KG1 (cell line): ENCODE measurements at places on chromosomes 7 and 10.

- DNase-seq, result no peak
These were observed 101.5 kb downstream of the GFRA1 start for GRCh38 chr10:116171505-116171904.

DNA sequence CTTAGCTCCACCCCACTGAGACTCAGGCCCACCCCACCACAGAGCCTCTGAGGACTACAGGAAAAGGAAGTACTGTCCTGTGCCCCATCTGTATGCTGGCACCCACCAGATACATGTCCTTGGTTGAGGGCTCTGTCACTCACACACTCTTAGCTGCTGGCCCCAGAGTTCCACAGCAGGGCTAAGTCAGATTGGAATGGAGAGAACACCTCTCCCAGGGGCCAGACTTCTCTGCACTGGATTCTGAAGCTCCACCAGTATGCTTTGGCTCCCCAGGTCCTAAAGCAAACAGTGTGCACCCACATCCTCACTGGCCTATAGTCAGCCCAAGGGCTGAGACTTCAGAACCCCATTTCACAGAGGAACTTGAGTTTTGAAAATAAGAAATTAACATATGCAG lies 103.2 kb upstream of the PPP2R2D start:
- DNase-seq, result no peak

DNA sequence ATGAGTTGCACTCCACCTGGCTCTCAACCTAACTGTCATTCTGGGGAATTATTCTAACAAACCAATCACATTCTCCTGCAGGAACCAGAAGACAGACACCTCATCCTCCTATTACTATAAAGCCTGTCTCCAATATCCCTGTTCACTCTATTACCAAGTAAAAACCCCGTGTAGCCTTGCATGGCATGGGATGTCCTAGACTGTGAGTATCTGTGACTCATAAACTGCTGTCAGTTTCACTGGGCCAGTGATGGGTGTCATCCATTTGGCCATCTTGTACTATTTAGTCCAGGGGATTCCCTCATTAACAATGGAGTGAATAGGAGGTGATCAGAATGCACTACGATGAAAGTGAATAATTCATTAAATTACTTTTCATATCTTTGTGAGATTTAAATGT lies 608.7 kb downstream of the DNAJB9 start:
- no peak for DNase-seq

- DNase-seq, result no peak
These were observed 32.2 kb downstream of the MAD1L1 start for GRCh38 chr7:2200584-2200980.

DNA sequence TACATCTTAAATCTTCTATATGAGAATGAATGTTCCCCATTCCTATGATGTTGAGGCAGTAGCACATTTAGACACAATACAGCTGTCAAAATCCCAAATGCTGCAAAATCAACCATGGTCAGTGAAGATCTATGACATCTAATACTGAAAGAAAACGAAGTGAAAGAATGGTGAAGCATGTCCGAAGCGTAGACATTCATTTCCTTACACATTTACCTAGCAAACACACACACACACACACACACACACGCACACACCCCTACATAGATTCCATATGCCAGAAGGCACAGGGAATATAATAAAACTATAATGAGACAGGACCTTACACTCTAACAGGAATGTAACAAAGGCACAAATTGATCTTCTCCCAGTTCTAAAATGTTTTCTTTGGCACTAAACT lies 32.5 kb downstream of the CCDC6 start:
- DNase-seq, result no peak

GRCh38 chr10:78902815-78903214 lies 166.0 kb upstream of the ZMIZ1 start:
- no peak for DNase-seq

GRCh38 chr7:149735779-149736477 lies 37.5 kb downstream of the ZNF467 start:
- no peak for DNase-seq

DNA sequence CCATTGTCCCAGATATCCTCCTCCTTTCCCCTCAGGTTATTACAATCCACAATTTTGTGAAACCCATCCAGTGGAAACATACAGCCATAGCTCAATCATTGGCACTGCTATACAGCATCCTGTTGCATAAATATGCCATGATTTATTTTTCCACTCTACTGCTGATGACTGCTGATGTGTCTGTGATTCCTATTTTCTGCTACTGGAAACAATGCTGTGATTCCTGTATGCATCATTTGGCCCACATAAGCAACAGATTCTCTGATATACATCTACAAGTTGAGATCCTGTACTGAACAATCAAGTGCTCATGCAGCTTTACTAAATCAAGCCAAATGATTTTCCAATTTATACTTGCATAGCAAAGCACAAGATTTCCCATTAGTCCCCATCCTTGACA lies 39.6 kb downstream of the CUL2 start:
- DNase-seq, result no peak

- peak; percentile 27 for DNase-seq
These were observed 2.3 kb downstream of the INPP5A start for GRCh38 chr10:132539894-132540293.

DNA sequence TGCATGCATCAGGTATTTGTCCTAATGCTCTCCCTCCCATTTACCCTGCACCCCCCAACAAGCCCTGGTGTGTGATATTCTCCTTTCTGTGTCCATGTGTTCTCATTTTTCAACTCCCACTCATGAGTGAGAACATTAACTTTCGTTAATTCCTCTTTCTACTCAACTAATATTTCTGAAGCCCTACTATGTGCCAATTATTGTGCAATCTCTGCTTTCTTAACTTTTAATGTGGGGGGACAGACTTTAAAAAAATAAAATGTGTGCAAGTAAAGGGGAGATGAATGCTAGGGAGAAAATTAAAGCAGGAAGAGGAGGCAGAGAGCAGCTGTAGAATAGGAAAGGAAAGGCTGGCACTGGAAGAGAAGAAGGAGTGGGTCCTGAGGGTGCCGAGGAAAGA lies 954.0 kb upstream of the C7orf33 start:
- no peak for DNase-seq

- DNase-seq, result no peak
These were observed 308.8 kb downstream of the SEMA3D start for GRCh38 chr7:84877943-84878570.

DNA sequence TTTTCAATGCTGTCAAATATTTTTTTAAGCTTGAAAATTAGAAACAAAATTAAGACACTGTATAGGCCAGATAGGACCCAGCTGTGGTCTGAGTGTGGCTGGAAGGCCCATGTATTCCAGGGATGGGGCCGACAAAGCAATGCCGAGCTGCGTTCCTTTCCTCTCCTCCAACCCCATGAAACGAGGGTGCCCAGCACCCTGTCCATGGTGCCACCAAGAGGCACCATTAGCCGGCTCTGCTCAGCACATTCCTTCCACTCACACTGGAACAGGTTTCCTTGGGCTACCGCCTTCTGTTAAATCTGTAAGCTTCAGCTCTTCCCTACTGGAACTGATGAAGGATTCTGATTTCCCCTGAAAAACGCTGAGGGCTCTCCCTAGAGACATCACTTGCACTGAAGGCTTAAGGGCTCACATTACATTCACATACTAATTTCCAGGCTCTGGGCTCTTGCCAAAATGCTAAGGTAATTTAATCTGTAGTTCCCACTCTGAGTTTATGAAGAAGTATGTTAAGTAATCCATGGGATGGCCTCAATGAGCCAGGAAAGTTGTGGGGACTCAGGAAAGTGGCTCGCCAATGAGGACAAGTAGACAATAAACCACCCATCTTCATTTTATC lies 73.7 kb upstream of the CAMK2B start:
- DNase-seq, result no peak

DNA sequence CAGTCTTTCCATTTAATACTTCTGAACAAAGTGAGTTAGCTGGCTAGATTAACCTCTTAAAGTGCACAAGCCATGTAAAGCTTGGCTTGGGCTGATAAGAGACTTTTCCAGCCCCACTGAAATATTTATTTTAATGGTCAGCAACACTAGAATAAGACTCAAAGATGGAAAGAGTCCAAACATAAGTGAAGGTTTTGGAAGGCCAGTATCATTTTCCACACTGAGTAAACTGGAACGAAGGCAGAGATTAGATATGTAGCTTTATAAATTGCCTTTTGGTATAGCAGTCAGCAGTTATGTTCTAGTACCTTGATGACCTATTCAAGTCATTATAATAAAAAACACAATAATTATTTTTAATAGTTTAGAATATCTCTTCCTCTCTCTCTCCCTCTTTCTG lies 102.2 kb downstream of the HDAC9 start:
- DNase-seq, result no peak

- DNase-seq, result no peak
These were observed 1.2 kb downstream of the SEPTIN7 start for GRCh38 chr7:35802102-35802466.

GRCh38 chr10:103929381-103929921 lies 11.5 kb upstream of the STN1 start:
- no peak for DNase-seq

DNA sequence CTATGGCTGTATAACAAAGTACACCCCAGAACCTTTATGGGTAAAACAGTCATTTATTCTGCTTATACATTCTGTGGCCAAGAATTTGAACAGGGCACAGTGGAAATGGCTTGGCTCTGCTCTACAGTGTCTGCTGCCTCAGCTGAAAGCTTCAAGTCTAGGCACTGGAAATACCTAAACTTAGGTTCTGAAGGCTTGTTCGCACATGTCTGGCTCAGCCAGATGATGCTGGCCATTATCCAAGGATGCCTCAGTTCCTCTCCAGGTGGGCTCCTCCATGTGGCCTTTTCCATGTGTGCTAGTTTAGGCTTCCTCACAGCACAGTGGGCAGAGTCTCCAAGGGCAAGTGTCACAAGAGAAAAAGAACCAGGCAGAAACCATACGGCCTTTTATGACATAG lies 76.8 kb downstream of the RALA start:
- DNase-seq, result no peak

DNA sequence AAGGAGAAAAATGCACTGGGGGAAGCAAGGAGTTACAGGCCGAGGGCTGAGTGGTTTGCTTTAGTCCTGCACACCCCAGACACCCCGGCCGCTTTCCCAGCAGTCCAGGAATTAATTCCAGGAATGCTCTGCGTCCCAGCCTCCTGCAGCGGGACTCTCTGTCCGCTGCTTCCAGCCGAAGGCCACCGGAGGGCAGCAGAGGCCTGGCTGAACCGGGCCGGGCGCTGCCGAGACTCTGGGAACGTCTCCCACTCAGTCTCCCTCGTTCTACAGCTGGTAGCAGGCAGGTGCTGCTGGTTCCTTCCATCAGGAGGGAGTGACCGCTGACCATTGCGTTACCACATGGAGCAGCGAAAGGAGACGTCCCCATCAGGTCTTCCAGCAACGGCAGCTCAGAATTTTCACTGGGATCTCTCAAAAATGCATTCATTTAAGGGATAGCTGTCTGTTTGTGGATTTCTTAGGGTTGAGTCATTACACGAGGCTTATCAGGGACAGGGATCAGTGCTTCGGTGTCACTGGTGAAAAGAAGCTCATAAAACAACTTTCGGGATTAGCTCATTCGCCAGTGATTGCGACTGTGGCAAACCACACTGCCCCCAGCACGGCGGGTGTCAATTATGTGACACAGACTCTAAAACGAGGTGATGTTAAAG lies 24.9 kb upstream of the PITRM1 start:
- DNase-seq, result no peak

DNA sequence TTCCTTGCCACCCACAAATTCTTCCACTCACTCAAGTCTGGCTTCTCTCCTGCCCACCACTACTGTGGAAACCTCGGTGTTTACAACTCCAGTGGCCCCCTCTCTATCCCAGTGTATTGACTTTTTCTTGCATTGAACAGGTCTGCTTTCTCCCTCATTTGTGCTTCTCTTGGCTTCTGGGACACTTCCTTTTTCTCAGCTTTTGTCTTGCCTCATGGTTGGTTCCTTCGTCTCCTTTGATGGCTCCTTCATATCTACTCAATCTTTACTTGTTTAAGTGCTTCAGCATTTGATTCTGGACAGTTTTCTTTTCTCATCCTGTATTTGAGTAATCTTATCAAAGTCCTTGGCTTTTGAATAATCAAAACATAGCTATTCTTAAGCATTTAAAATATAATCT lies 35.9 kb upstream of the FAM3C start:
- no peak for DNase-seq

GRCh38 chr10:4838743-4839142 lies 12.7 kb downstream of the AKR1E2 start:
- no peak for DNase-seq

GRCh38 chr10:127012769-127013152 lies 107.5 kb downstream of the DOCK1 start:
- no peak for DNase-seq

DNA sequence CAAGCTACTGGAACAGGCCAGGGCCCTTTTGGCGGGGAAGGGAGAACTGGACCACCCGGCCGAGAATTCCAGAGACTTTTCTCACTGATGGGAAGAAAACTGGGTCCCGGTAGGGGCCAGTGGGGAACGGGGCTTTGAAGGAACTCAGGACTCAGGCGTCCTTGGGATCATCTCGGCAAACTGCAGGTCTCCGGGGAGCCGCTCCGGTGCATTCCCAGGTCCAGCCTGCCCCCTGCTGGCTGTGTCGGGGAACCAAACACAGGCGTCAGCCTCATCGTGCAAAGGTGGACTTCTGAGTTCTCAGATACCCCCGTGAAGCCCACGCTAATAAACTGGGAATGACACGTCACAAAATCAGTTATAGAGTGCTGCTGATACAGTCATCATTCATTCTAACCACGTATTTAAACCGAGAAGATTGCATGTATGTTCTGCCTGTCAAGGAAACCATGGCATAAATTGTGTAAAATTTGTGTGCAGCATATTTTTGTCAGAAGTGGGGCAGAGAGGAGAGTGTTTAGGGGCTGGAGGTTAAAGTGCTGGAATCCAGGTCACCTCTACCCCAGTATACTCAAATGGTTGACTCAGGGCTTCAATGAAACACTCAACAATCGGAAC lies 76.1 kb upstream of the CPXM2 start:
- no peak for DNase-seq

- DNase-seq, result no peak
These were observed 211.7 kb upstream of the NFE2L3 start for GRCh38 chr7:25940086-25940906.
